ENCODE measurements at places on chromosomes 4 and X.

DNA sequence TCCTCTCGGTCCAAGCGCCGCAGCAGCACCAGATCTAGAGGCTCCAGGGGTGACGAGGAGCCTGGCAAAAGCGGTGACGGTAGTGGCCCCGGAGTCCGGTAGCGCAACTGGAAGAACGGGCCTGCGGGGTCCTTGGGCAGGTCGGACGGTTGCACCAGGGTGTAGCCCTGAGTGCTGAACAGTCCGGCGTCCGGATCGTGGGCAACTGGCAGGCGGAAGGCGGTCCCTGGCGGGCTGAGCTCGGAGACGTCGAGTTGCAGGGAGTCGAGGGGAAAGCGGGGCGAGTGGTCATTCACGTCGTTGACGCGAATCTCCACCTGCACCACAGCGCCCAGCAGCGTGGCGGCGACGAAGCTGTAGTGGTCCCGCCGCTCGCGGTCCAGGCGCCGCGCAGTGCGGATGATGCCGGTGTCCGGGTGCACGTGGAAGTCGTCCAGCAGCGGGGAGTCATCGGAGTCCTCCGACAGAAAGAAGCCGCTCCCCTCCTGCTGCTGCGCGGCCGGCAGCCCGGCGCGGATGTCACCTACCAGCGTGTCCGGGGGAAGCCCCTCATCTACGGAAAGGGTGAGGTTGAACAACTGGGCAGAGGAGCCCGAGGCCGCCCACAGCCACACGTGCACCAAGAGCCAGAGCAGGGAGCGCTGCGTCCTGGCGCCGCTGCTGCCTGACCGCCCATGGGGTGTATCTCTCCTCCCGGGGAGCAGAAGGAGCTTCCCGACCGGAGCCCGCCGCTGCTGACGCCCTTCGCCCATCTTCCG lies 837 bp downstream of the DCHS2 start:
- DNase-seq, result no peak

- no peak for DNase-seq
These were observed 56.8 kb upstream of the MSANTD1 start for GRCh38 chr4:3192188-3192587.

DNA sequence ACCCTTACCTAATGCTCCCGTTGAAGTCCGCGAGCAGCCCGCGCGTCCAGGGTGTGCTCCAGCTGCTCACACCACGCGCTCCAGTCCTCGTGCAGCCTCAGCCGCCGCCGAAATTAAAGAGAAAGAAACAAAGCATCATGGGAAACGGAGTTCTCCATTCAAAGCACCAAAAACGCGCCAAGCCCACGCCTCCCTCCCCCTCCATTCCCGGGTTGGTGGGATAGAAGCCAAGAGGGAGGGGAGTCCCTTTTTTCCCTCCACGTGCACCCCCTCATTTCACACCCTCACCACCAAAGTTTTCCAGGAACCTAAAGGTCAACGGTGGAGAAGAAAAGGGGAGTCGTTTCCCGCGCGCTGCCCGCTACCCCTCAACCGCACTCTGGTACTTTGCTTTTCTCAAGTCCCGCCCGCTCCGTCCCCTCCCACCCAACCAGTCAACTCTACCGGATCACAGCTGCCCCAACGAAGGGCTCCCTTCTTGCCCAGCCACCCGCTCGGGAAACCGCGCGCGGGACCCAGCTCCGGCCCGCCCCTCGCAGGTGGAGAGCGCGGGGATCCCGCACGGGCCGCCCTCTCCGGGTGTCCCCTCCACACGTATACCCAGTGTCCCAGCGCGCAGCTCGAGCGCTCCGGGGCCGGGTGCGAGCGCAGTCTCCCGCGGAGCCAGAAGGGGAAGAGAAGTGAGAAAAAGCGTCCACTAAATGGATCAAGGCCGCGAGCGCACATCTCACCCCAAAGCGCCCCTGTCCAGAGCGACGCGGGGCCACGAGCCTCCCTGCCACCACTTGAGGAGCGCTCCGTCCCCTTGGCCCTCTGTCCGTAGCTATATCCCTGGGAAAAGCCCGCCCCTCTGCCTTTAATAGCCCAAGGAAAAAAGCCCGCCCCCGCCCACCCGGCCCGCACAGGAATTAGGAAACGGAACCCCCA lies 65.1 kb upstream of the CCDC160 start:
- DNase-seq, result no peak

DNA sequence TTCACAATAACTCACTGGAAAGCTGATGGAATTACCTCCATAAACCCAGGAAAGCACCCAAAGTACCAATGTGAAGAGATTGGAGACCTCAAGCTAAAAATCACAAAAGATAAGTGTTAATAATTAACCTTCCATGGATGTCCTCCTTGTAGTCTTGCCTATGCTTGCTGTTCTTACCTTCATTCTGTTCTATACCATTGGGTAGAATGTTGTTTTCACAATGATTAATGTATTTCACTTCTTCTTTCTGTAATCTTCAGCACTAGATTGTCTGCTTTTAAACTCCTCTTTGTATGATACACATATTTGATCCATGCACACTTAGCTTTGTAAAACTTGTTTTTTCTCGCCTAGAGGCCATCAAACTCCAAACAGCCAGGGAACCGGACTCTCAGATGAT lies 570.3 kb downstream of the RAPGEF2 start:
- DNase-seq, result no peak

DNA sequence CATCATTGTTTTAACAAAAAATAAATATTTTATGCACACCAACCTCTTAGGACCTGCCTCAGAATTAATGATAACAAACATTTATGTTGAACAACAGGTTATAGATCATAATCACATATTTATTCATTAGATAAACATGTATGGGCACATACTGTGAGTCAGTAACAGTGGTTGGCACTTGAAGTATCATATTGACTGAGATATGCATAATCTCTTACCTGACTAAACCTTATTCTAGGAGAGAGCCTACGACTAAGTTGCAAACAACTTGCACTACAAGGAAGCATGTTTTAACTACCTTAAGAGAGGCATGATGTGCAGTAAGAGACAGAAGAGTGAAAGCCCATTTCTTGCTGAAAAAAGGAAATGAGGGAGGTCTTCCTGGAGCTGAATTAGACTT lies 6.5 kb upstream of the DACH2 start:
- DNase-seq, result no peak

DNA sequence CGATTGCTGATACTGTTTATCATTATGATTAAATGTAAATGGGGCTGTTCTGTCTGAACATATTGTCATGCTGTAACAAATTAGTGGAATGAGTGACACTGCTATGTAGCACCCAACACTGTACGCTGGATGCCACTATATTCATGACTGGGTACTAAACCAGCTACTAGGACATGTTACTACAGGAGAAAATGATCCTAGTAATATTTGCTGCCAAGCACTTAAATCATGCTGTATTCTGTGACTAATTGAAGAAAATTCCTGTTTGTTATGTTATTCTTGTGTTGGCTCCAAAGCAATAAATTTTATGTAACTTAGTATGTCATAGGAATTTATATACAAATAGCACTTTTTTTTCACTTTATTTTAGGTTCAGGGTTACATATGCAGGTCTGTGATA lies 804.2 kb downstream of the CENPC start:
- DNase-seq, result no peak

- no peak for DNase-seq
These were observed 172.8 kb upstream of the CXCL13 start for GRCh38 chr4:77432717-77433417.

GRCh38 chr4:17758485-17758884 lies 22.9 kb downstream of the FAM184B start:
- DNase-seq, result no peak

DNA sequence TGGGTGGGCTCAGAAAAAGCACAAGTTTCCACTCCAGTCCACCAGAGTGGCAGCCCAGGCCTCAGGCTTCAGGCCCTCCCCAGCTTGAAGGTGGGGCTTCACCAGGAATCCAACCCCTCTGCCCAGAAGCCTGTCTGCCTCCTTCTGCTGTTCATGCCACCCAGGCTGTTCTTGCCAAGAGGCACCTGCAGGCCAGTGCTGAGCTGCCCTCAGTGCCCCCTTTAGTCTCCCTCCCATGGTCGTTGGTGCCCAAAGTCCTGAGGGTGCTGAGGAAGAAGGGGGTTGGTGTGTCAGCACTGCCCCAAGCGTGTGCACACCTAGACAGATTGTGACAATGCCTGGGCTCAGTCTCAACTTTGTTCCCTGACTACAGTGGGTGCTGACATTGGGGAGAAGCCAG lies 475.3 kb downstream of the EPHA5 start:
- DNase-seq, result no peak

GRCh38 chrX:149213264-149213663 lies 291.8 kb downstream of the IDS start:
- DNase-seq, result no peak

DNA sequence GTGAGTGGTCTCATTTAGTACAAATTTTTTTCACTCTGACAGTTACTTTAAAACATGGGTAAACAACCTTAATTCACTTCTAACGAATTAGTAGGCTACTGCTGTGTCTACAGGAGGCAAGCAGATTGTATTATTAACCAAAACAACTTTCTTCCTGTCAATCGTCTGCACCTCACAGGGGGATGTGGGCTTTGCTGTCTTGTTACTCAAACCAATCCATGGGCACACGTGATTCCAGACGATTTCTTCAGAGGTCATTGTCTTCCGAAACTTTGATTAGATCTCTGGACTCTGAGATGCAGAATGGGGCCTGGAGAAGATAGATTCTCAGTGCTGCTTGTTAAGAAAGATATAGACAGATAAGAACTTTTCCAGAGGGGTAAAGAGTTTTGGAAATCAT lies 327.8 kb downstream of the DHX15 start:
- no peak for DNase-seq

All from stimulated activated CD4-positive, alpha-beta T cell treated with anti-CD3 and anti-CD28 coated beads, TNF-alpha, amount 100 ng/mL, for 24 hours (primary cell).